ENCODE measurements at places on chromosomes 12 and 14.

GRCh38 chr12:122063694-122064024 lies 14.9 kb upstream of the MLXIP start:
- DNase-seq = no peak

- no peak for DNase-seq
Measured at GRCh38 chr14:57290751-57291150, 22.0 kb downstream of the AP5M1 start.

GRCh38 chr14:96590190-96590864 lies 88.1 kb downstream of the PAPOLA start:
- no peak for DNase-seq

DNA sequence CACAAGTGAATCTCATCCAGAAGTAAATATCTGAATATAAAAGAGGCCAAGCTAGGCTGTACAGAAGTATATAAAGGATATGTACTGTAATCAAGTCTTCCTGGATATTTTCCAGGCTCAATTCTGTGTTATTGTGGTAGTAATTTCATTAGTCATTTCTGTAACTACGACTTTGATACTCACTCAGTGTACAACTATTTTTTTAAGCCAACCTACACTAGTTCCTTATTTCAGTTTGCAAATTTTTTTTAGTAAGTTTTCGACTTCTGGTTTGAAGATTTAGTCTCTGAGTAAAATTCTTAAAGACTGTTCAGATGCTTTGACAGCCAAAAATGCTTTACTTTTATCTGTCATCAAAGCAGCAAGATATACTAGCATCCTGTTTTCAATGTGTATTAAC lies 130.8 kb downstream of the CAPZA3 start:
- DNase-seq = no peak

DNA sequence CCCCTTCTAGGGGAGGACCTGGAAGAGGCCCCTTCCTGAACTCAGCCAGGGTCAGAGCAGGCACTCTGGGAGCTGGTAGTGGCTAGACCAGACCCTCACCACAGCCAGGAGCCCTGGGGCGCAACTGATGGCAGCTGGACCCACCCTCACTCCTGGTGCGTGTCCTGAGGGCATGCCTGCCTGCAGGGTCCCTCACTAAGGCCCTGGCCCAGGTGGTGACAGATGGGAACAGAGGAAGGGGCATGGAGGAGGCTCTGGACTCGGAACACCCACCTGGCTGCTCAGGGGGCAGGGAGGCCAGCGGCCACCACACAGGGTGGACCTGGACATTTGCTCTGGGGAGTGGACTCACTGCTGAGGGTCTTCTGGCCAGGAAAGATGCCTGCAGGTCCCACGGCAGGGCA lies 342.2 kb upstream of the SFSWAP start:
- DNase-seq = no peak
